ENCODE measurements at places on chromosomes 12 and 14.
A peak's percentile ranks its signal among the peaks of the same experiment; 100 is the strongest.

DNA sequence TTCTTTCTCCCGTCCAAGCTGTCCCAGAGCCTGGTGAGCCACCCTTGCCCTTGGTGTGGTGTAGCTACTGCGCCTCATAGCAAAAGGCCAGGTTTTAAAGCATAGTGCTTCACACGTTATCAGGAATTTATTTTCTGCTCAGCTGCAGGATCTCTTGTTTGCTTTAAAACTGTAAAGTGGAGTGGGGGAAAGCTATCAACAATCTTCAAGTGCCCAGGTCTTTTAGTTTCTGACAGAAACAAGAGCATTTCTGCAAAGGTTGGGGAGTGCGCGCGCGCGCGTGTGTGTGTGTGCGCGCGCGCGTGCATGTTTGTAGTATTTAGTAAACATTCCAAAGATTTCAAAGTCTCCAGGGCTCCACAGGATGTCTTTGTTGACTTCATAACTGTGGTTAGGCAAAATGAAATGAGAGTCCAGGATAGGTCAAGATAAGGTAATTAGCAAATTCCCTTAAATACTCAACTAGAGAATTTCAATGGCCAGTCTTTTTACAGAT lies 45.5 kb downstream of the EML1 start:
- DNase-seq = peak; percentile 77

GRCh38 chr14:102192840-102193502 lies 53.3 kb downstream of the WDR20 start:
- DNase-seq = no peak

GRCh38 chr12:30913323-30913722 lies 13.2 kb upstream of the TSPAN11 start:
- no peak for DNase-seq

- no peak for DNase-seq
Measured at GRCh38 chr14:50677527-50678063, 9.5 kb upstream of the SAV1 start.

- DNase-seq = no peak
Measured at GRCh38 chr14:77559381-77559780, 57.1 kb downstream of the SPTLC2 start.

- no peak for DNase-seq
Measured at GRCh38 chr12:94725375-94726168, 75.2 kb upstream of the TMCC3 start.

- no peak for DNase-seq
Measured at GRCh38 chr12:23726646-23727045, 222.8 kb downstream of the SOX5 start.

DNA sequence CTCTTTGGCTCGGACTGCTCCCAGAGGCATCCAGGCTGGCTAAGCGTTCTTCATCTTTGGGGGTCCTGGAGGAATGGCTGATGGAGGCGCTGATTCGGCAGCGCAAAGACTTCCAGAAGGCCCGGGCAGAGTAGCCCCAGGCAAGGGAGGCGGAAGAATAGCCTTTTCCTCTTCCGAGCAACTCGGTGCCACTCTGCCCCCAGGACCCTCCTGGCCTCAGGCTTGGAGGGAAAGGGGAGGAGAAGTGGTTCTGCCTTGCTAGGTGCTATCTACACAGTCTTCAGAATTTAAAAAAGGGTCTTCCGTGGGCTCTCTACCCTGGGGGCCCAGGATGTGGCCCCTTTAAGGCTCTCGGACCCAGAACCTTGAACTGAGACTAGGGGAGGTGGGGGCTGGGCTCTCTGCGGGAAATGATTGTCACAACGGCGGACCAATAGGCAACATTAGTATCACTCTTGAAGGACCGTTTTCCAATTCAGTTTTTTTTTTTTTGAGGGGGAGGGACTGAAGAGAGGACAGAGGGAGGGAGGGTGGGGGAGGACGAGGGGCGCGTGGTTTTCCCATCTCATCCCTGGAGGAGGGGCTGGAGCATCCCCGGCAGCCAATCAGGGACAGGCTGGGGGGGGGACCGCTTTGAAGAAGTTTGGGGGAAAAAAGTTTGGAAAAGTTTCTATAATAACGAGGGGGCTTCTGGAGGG lies at the start of gene NFATC4:
Gene NFATC4 (plus strand): TSS at position 671 of the 698 bp plus-strand sequence. CDS start 157 bp downstream, outside the sequence.
- DNase-seq = peak; percentile 90

- DNase-seq = no peak
Measured at GRCh38 chr12:12349711-12350665, at the start of gene MANSC1. Gene MANSC1 (minus strand): TSS chr12:12350242. CDS start chr12:12343314, 6,928 bp downstream.

DNA sequence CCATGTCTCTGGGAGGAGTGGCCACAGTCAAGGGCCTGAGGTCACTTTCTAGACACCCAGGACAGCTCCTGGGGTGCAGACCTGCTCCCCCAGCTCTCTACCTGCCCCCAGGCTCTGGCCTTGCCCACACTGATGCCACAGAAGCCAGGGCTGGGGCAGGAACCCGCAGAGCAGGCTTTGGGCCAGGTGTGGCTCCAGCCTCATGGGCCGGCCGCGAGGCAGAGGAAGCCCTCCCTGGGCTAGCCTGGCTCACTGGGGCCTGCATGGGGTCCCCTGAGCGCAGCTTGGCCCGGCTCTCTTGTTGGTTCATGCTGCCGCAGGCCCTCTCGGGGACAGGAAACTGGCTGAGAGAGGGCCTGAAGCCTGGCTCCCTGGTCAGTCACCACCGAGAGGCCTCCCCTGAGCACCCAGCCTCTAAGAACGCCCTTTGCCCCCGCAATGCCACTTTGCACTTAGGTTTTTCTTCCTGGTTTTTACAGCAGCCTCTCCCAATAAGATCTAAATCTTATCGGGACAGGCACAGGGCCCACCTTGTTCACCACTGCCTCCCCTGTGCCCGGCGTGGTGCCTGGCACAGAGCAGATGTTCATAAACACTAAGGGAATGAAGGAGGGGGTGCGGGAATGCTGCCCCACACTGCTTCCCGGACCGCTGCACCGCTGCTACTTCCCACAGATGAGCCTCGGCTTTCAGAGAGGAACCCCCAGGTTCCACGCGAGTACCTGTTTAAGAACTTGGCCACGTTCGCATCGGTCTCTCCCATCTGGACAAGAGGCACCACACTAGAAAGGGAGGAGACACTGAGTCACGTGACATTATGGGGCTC lies 14.7 kb downstream of the MMAB start:
- DNase-seq = no peak

DNA sequence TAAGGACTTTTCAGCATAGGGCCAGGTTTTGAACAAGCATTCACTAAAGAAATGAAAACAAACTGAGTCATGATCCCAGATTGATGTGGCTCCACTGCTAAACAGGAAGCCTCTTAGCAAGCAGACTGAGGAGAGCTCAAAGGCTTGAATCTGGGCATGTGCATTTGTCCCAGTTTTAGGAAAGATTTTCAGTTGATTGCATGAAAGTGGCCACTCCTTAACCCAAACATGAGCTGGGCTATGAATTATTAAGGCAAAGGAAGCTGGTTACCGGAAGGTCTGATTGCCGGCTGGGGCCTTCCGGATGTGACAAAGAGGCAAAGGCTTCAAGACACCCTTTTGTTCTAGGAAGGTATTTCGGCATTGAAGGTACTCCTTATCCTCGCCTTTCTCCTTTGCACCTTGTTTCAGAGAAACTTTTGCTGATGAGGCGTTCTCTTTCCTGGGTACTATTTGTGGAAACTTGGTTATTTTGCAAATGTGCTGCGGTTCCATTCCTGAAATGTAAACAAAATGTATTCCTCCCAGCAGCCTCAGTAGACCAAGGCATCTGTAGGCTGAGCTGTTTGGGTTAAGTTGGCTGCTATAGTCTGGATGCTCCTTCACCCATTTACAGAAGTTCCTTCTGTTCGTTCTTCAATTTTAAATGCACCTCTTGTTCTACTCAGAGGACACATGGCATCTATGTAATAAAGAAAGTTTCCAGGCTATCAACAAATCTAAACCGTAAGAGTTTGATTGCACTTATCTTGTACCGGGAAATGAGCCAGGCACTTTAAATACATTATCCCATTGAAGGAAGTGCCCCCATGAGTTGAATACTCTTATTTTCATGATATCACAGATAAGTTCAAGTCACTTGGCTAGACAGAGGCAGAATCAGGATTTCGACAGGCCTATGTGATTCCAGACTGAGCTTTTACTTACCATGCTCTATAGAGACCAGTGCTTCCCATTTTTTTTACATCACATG lies 115.6 kb upstream of the METAP2 start:
- no peak for DNase-seq

GRCh38 chr14:85439696-85440328 lies 90.1 kb upstream of the FLRT2 start:
- DNase-seq = no peak

GRCh38 chr14:89215531-89215930 lies 201.5 kb downstream of the FOXN3 start:
- no peak for DNase-seq

- DNase-seq = no peak
Measured at GRCh38 chr14:61065656-61066055, 84.6 kb downstream of the SLC38A6 start.

GRCh38 chr12:110697236-110697635 lies 8.3 kb upstream of the HVCN1 start:
- DNase-seq = no peak

DNA sequence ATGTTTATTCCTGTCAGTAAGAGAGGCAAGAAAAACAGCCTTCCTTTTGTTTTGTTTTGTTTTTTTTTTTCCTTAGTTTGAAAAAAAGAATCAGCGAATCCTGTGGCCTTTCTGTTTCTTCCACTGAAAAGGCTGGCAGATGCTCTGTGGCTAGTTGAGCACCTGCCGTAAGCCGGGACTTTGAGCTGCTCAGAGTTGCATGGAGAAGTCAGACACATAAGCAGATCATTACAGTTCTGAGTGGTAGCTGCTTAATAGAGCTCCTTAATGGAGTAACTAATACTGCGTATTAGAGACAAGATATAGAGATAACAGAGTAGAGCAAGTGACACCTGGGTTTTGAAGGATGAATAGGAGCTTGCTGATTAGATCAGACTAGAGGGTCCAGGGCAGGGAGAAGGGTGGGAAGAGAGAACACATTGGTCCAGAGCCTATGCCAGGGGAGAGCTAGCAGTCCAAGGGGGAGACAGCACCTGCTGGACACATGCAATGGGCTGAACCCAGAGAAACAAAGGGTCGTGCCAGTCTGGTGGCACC lies 129.4 kb downstream of the TSPAN9 start:
- DNase-seq = no peak

DNA sequence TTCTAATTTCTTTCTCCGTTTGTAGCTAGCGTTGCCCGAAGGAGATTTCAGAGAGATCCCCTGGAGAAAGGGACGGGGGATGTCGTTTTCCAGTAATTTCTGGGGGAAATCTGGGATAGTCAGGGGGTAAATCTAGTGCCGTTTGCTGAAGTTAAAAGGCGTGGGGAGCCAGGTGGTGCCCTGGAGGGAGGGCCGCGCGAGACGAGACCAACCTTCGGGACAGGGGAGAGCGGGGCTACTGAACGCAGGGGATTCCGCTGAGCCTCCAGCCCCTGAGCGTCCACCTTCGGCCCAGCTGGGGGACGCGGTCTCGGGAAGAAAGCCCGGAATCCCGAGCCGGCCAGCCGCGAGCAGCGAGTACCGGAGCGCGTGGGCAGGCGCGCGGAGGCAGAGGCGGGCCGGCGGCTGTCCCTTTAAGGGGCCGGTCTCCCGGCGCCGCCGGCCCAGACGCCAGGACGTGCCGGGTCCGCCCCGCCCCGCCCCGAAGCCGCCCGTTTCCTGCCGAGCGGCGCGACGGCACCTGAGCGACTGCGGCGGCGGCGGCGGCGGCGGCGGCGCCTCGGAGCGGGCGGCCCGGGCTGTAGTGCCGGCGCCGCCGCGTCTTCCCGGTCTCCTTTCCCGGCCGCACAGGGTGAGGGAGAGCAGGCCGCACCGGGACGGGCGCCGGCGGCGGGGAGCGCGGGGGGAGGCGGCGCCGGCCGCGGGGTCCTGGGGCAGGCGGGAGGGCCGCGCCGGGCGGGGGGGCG lies at the start of gene KTN1:
Gene KTN1 (plus strand): TSS at position 484 of the 746 bp plus-strand sequence. CDS start 31,842 bp downstream, outside the sequence.
- DNase-seq = no peak

DNA sequence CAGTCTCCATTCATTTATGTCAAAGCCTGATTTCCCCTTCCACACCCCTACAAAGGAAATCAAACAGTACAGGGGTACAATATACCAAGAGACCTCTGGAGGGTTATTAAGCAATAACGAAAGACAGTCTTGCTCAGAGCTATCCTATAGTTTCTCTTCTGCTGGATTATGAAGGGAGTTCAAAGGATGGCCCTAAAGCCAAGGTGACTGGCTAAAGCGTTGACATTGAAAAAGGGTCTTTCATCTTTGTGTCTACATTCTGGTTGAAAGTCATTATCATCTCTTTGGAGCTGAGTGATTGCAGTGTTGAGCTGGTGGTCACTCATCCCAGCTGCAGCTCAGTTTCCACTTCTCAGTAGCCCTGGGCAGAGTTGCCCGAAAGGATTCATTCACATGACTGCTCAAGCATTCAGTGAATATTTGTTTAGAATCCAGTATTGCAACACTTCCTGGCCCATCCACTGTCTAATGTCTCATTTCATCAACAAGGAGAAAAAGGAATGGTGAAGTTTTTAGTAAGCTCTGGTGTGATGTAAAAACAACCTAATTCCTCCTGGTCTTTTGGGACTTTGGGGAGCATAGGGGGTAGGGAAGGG lies 19.2 kb upstream of the TBX5 start:
- no peak for DNase-seq

DNA sequence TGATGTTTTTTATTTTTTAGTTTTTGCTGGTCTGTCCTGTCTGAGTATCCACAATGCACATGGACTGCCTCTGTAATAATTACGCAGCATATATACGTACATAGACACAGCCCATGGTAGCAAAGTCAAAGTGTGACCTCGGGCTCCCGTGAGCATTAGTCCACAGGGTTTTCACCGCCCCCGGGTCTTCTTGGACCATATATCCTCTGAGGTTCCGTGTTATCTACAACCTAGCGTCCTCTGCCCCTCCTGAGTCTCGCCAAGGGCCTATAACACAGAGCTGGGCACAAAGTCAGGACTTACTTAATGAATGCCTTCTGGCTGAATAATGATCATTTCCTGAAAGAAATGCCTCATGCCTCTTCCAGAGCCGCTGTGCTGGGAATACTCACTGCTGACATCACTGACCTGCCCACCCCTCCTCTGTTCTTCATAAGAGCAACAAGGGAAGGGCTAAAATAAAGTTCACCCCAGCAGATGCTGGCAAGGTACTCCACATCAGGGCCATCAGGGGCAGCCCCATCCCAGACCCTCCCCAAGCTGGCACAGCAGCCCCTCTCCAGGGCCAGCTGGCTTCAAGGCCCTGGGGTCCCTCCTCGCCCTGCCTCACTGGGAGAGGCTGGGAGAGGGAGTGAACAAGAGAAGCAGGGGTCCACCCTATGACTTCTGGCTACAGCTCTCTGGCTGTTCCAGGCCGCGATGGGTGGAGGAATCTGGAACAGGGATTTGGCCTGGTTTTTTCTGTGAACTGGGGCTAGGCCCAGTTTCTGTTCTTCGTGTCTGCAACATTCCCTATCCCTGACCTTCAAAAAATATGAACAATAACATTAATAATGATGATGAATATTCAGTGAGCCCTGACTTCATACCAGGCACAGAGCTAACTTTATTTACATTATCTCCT lies 7.9 kb downstream of the HDAC7 start:
- no peak for DNase-seq

DNA sequence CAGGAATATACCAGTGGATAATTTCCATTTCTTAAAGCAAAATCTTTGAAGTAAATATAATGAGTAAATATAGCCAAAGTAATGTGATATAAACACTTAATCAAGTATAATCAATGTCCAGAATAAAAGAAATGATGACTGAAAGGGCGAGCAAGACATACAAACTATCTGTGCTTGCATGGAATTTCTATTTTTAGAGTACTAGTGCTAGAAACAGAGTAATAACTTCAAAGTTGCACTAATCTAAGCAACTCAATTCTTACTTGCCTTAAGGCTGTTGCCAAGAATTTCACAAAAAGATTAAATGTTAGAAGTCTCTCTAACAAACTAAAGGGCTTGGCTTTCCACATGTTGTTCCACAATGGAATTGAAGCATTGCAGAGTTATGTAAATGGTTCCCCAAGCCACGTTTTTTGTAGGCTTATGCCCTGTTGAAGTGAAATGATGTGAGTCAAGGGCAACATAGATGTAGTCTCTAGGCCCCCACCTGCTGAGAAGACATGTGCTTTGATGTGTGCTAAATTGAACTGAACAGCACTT lies 175.0 kb upstream of the LMNTD1 start:
- DNase-seq = no peak
